GDM1 (cell line): ENCODE measurements at places on chromosomes 11 and 22.

- no peak for DNase-seq
Observed at GRCh38 chr11:1414650-1415049, 24.9 kb downstream of the BRSK2 start.

DNA sequence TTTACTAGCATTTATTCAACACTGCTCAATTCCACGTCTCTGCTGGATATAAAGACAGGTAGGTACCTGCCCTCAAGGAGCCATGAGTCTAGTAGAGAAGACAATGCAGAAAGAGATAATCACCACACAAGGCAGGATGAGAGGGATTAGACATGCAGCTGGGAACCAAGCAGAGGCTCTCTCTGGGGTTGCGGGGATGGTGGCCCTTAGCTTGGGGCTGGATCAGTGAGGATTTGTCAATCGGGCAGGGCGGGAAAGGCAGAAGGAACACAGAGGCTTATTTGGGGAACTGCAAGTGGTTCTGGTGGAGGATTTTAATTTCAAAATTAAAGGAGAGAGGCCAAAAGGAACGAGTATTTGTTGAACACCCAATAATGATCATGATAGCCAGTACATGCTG lies 8.5 kb upstream of the DMC1 start:
- no peak for DNase-seq

DNA sequence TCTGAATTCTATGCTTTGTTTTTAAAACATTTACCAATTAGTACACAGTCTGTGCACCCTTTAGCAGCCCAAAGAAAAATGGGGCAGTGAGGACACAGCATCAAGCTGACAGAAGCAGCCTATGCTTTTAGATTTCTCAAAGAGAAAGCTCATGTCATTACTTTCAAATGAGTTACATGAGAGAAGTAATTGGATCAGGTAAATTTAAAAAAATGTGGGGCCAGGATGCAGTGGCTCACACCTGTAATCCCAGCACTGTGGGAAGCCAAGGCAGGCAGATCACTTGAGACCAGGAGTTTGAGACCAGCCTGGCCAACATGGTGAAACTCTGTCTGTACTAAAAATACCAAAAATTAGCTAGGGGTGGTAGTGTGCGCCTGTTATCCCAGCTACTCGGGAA lies 57.7 kb downstream of the APOL5 start:
- no peak for DNase-seq

GRCh38 chr11:66987924-66988637 lies 13.0 kb downstream of the C11orf86 start:
- DNase-seq, result no peak

DNA sequence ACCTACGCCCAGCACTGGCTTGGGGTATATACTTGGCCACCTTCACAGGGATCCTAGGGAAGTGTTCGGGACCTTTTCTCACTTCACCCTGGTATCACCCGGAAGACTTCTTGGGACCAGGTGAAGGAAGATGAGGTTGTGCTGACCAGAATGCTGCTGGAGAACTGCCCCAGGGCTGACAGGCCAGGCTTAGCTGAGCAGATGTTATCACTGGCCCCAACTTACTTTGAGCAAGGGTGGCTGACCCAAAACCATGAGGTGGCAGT lies 4.5 kb downstream of the FTH1 start:
- DNase-seq, result no peak

DNA sequence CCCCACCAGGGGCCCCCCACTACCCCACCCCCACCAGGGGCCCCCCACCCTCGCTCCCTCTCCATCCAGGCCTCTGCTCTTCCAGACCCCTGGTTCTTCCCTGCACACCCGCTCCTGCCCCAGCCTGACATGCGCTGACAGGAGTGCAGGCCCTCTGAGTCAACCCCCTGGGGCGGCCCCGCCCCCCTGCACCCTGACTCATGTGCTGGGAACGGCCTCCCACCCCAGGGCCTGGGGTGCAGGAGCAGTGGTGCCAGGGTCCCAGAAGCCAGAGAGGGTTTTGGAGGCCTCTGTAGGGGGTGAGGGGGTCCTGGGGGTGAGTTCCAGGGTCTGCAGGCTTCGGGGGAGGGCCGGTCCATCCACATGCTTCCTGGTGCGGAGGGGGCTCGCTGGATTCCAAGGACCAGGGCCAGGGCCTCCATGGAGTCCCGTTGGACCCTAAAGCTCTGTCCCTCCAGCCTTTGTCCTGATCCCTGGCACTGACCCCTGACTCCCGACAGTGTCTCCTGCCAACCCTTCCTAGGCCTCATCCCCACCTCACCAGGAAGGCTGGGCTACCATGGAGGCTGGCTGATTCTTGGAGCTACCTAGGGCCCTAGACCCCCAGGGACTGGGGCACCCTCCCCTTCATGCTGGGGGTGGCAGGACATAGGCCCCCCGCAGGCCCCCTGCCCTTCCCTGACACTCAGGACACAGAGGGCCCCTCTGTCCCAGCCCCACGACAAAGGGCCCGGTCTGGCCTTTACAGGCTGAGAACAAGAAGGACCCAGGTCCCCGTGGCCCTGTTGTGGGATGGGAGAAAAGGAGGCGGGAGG lies 583 bp upstream of the PKP3 start:
- no peak for DNase-seq

DNA sequence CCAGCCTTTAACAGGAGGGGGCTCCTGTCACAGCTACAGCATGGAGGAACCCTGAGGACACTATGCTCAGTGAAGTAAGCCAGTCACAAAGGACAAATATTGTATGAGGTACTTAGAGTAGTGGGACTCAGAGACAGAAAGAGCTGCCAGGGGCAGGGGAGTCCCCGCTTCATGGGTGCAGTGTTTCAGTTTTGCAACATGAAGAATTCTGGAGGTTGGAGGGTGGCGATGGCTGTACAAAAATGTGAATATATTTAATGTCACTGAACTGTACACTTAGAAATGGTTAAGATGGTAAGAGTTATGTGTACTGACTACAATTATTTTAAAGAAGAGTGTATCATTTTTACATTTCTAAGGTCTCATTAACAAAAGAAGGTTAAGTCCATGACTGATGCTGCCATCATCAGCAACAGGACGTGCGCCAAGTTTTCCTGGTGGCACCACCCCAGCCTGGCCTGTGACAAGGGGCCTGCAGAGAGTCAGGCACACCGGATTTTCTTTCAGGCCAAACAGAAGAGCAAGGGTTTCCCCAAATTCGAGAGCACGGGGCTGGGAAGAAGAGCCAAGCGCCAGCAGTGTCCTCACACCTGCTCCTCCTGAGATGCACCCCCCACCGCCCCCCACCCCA lies 22.1 kb downstream of the YPEL1 start:
- no peak for DNase-seq

DNA sequence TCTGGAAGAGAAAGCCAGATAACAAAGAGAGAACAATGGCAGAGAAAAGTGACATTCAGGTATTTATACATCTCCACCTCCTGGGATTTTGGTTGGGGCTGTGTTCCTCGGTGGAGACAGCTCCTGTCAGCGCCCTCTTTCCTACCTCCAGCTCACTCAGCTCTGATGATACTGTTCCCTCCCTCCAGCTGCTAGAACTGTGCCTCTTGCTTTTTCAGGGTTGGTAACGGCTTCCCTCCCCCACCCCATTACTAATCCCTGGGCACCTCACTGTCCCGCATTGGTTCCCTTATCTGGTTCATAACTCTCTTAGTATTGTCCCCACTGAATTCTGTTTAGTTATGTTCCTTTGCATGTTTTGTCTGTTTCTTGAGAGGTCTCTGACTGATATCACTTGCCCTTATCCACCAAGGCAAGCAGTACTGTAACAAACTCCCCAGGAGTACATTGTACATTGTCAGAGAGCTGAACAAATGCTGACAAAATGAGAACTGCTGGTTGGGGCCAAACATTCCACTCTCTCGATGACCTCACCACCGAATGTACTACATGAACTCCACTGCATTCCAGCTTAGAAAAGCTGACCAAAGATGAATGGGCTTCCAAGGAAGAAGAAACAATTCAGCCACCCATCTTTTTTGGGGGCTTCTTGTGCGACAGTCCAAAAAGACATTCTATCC lies 5.7 kb upstream of the FBXO3 start:
- DNase-seq, result no peak

GRCh38 chr11:66561178-66561974 lies 7.0 kb downstream of the CTSF start:
- DNase-seq, result no peak

DNA sequence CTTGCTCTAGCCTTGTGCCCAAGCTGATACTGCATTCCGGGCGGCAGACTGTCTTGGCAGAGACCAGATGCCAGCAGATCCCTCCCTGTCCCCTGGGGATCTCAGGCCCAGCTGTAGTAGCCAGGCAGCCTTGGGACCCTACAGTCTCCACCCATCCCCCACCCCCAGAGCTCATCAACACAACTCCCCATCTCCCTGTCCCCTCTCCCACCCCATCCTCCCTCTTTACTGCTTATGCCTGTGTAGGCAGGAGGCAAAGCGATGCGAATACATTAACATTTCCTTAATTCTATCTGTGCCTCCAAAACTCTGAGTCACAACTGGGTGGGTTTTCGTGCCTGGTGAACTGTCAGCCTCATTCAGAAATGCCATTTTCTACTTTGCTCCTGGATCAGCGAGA lies 547.6 kb downstream of the BUD13 start:
- DNase-seq, result no peak

DNA sequence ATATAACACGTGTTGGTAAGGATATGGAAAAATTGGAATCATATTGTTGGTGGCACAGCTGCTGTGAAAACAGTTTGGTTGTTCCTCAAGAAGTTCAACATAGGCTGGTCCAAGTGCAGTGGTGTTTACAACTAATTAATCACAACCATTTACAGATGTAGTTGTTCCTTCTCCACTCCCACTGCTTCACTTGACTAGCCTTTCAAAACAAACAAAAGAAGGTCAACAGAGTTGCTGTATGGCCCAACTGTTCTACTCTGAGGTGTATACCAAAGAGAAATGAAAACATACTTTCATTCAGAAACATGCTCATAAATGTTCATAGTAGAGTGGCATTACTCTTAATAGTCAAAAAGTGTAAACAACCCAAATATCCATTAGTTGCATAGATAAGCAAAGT lies 36.6 kb upstream of the ACAT1 start:
- DNase-seq, result no peak

DNA sequence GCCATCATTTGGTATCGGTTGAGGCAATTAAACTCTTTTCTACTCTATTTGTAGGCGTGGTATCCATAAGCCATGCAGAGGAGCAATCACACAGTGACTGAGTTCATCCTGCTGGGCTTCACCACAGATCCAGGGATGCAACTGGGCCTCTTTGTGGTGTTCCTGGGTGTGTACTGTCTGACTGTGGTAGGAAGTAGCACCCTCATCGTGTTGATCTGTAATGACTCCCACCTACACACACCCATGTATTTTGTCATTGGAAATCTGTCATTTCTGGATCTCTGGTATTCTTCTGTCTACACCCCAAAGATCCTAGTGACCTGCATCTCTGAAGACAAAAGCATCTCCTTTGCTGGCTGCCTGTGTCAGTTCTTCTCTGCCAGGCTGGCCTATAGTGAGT lies 8.4 kb downstream of the OR9G4 start:
- no peak for DNase-seq

GRCh38 chr22:28488825-28489224 lies 190.8 kb downstream of the TTC28 start:
- no peak for DNase-seq

DNA sequence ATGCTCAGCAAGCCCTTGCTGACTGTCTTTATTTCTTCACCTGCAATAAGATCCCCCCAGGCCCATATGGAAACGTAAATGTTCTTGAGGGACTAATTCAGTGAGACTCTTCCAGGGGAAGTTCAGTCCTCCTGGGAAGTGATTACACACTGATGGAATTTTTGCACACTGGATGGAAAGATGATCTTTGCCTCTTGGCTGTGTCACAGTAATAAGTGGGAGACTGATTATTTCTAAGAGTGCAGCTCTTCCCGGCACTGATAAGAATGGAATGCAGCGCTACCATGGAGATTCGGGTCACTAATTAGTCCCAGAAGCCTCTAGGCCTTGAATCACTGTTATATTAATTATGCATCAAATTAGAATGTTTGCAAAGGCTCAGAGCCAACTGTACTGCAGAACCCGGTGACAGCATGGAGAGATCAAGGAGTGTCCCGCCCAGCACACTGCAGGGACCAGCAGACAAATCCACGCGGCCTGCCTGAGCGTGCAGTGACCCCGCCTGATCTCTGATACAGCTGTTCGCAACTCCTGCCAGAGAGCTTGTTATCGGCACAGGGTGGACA lies 178.3 kb downstream of the SNX19 start:
- DNase-seq, result no peak

- no peak for DNase-seq
Observed at GRCh38 chr11:79400717-79401330, 40.0 kb downstream of the TENM4 start.

DNA sequence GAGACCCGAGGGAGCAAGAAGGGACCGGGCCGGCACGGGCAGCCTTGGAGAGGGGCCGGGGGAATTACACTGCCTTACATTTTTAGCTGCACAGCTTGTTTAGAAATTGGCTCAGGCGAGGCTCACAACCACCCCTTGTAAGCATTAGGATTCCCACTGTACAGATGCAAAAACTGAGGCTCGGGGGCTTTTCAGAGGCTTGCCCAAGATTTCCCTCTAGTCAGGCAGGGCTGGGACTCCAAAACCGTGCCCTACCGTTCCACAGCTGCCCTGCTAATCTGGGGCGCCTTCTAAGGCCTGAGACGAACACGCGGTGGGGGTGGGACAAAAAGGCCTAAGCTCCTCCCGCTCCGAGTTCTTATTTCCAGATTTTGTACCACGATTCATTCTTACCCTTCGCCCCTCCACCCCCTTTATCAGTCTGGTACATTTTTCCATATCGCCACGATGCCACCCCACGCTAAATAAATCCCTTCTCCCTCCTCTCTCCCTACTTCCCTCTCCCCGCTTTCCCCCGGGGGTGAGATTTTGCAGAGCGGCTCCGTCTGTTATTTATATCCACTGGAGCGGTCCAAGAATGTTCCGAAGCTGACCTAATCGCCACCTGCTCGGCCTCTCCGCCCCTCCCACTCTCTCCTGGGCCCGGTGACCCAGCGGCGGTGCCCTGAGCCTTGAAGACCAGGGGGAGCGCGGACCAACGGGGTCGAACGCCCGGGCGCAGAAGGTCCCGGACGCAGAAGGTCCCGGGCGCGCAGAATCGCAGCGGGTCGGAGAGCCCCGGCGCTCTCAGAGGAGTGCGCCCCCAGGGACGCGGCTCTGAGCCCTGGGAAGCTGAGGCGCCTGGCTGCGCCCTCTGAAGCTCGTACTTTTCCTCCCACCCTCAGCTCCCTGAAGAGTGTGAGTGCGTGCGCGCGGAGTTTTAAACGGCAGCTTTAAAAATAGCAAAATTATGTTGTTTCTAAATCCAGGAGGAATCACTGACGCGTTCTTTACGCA lies 764 bp upstream of the PACSIN3 start:
- DNase-seq, result no peak

DNA sequence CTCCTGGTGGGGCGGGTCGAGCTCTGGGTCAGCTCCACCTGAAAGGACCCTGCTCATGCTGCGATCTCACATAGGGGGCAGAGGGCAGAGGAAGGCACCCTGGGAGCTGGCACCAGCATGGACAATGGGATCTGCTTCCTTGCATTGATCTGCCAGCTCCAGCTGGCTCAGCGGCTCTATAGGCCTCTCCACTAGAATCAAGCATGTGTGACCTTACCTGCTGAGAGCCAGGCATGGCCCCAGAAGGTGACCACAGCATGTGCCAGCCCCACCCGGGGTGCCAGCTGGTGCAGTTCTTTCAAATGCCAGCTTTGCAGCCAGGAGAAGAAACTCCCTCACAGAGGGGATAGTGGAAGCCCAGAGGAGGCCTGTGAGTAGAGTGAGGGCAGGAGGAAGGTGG lies 22.0 kb upstream of the KLHL35 start:
- no peak for DNase-seq
